Stimulated activated CD8-positive, alpha-beta memory T cell treated with anti-CD3 and anti-CD28 coated beads, Interleukin-7, amount 100 ng/mL, for 48 hours (primary cell): ENCODE measurements at places on chromosomes 7 and 10.

GRCh38 chr10:115875172-115875571 is 397.8 kb downstream of the GFRA1 start:
- no peak for DNase-seq

DNA sequence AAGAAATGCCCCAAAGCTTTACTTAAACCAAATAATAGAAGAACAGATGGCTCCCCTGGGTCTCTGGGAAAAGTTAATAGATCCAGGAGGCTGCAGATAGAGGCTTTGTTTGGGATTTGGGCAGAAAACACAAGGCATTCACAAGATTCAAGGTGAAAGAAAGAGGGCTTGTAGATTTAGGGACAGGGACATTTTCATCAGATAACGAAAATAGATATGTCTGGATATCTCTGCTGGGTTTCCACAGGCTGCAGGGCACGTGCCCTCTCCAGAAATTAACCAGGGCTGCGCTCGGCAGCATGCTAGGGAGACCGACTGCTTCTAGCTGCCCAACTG is 14.9 kb downstream of the CARD11 start:
- no peak for DNase-seq

DNA sequence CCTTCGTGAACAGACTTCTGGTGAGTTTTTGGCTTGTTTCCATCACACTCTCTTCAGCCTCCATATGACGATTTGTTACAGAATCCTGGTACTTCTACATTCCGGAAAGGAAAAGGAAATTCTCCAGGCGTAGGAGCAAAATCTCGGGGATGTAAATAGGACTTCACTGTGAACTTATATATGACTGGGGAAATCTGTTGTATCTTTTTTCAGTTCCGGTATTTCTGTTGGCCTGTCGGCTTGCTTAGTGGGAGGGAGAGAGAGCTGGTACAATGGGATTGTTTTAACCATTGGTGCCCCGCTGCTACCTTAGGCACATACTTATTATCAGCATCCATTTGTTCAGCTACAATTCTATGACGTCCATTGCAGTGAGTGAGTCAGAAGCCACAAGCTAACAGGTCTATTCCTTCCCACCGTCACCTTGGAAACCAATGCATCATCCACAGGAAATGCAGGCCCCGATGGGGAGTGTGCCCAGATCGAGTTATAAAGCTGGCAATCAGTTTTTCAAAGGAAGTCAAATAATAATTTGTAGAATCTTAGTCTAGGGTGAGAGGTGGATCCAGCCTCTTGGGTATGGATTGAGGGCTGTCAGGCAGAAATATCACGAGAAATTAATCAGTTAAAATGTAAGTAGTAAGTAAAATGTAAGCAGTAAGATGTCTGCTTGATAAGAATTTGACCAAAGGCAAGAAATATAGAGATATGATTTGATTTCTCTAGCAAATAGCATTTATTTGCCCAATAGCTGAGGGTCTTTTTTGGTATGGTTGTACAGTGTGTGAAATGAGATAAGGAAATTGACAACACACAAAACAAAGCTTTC is 92.0 kb upstream of the MKLN1 start:
- peak; percentile 82 for DNase-seq

GRCh38 chr7:26208040-26208439 is 6.5 kb downstream of the CBX3 start:
- no peak for DNase-seq

GRCh38 chr7:353746-354325 is 63.9 kb downstream of the FOXL3 start:
- no peak for DNase-seq

DNA sequence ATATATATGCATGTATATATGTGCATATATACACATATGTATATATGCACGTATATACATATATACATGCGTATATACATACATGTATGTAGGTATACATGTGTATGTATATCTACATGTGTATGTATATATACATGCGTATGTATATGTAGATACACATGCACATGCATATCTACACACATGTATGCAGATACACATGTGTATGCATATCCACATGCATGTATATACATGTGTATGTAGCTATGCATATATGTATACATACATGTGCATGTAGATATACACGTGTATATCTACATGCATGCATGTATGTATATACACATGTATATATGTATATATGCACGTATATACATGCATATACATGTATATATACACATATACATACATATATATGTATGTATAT is 95.8 kb upstream of the STEAP4 start:
- DNase-seq, result no peak

DNA sequence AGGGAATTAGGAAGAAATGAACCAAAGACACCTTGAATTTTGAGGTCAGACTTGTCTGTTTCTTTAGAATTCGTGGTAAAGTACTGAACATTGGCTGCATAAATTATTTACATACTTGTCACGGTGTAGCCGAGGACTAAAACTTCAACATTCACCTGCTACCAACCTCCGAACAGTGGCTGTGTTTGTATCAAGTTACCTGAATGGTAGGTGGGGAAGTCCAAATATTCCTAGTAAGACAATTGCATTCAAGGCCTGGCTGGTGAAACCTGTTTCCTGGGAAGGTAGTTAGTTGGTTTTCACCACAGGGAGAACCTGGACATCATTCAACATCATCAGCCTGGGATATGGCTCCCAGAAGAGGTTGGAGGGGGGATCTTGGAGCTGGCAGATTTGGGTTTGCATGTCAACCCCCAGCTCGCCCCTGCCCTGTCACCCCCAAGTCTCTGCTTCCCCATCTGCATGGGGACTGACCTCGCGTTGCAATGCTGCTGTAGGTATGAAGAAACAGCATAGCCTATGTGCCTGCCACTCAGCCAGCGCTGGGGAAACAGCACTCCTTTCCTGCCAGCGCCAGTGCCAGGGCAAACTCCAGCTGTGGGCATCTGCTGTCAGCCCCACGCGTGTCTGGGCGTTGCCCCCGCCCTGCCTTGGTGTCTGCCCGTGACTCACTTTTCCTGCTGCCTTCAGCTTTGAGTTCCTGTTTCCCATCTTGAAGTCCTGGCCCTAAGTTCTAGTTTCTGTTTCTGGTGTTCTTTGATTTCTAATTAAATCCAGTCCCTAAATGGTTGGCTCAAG is 12.7 kb upstream of the LARP4B start:
- no peak for DNase-seq

GRCh38 chr10:110008518-110009339 is 945 bp downstream of the ADD3 start:
- DNase-seq, result no peak

GRCh38 chr7:123961771-123962170 is 36.7 kb downstream of the SPAM1 start:
- no peak for DNase-seq

- no peak for DNase-seq
These were observed 14.8 kb upstream of the GLCCI1 start for GRCh38 chr7:7953806-7954205.

DNA sequence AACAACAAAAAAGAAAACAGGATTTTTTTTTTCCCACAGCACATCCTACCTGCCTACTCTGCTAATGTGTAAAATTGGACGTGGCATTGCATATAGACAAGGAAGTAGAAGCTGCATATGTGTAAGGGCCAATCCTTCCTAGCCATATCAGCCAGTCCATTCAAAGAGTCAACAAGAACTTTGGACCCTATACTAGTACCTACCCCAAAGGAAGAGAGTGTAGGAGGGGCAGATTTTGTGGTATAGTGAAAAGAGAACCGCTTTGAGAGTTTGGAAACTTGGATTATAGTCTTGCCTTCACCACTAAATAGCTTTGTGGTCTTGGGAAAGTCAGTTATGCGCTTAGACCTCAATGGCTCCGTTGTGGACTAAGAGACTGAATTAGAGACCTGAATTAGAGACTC is 12.1 kb upstream of the MCU start:
- DNase-seq, result no peak

GRCh38 chr7:88456490-88456889 is 149.8 kb upstream of the STEAP4 start:
- no peak for DNase-seq

- no peak for DNase-seq
These were observed 538.7 kb downstream of the DNAJB6 start for GRCh38 chr7:157875230-157876179.

DNA sequence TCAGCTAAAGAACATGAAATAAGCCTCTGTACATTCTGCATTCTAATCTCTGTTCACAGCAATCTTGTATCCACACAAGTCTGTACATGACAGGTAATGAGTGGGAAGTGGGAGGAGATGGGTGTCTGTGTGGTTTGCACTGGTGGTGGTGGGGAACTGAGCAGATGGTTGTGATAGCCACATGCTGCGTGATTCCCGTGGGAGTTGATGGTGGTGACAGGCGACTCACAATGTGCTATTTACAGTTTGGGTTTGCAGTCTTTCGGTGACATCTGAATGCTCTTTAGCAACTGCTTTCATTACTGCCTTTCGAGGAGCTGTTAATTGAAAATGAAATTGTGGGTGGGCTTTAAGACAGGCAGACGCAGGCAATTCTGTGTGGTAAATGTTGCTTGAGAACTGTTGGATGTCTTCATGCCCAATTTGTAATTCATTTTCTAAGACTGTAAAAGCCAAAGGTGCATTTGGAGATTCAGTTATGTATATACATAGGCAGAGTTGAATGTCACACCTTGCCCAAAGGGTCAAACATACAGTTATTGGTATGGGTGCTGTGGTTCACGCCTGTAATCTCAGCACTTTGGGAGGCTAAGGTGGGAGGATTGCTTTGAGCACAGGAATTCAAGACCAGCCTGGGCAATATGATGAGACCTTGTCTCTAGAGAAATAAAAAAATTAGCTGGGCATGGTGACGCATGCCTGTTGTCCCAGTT is 308.2 kb downstream of the AUTS2 start:
- no peak for DNase-seq

- DNase-seq, result no peak
These were observed 5.6 kb upstream of the MYO1G start for GRCh38 chr7:44984478-44984758.

- DNase-seq, result no peak
These were observed 16.4 kb upstream of the FERD3L start for GRCh38 chr7:19161671-19162070.
